ENCODE measurements at places on chromosomes 7 and 10. TPM values are rescaled to one million over a fixed set of nuclear protein-coding genes. Genes with fewer than 3 reads are reported as not detected.

DNA sequence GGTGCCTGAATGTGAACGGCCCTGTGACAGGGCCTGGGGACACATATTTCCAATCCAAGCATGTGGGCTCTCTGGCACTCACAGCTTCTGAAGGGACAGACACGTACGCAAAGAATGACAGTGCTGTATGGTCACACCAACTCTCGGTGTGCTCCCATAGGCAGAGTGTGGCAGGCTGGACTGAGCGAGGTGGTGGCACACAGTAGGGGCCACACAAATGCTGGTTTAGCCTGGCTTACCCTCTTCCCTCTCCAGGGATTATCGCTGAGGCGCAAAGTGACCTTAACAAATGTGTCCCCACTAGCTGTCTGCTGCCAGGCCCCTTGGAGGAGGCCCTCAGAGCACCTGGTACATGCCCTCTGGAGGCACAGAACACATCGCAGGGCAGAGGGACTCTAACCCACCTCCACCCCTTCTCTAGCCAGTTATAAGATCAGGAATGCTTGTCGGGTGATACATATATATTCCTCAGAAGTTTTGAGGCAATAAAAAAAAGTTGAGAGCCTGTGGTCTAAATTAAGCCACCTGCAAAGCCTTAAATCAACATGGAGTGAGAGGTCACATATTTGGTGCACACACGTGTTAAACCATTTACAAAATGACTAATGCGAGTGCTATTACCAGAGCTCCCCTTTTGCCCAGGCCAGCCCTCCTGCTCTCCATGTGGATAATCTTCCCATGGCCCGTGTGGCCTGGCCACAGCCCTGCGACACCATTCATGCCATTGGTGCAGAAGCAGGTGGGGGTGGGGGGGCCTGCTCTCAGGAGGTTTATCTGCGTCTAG, 262.8 kb upstream of the GRB10 start:
- no peaks in the 10 kb centered on the region for H3K36me3 ChIP-seq
- H3K4me1 ChIP-seq = no peaks in the 10 kb centered on the region
- H3K27ac ChIP-seq = no peak overlapping the region
- peaks cover 15% of the 10 kb centered on the region for H3K27me3 ChIP-seq

DNA sequence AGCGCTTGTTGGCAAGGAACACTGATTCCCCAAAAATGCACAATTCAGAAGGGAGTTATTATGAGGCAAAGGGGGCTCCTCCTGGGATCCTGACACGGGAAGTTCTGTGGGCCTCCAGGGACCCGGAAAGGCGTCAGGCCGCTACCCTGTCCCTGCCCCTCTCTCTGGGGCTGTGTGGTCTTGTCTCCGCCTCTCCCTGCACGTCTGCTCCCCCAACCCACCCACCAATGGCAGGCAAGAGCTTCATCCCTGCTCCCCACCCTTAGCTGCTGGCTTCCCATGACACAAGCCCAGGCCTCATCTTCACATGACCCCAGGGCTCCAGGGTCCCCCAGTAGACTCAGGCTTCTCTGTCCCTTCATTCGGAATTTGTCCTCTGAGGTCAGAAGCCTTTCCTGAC, 31.0 kb upstream of the ADRB1 start:
- H3K4me1 ChIP-seq = no peaks in the 10 kb centered on the region
- no peaks in the 10 kb centered on the region for H3K27me3 ChIP-seq
- no peaks in the 10 kb centered on the region for H3K36me3 ChIP-seq
- H3K4me3 ChIP-seq = no peak overlapping the region
- H3K27ac ChIP-seq = no peak overlapping the region

DNA sequence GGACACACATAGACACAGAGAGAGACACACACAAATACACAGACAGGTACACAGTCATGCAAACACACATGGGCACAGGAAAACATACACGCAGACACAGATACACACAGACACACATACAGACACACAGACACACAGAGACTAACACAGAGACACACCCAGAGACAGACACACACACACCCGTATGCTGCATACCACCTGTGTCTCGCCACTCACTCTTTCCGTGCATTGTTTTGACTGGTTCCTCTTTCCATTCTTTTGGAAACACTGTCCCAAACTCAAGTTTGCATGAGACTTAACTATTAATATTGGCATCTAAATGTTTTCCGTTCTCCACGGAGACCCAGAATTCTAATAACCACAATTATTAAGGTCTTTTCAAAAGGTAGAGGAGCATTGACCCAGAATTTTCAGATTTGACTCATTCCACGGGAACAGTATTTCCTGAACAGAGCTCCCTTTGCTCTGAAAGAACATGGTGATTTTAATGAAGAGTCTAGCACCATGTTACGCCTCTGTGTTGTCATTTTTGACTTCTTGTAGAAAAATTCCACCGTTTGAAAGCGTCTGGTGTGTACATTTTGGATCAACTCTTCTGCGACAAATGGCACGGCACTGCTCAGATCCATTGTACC, 141.2 kb upstream of the RNF32 start:
- H3K36me3 ChIP-seq = no peaks in the 10 kb centered on the region
- no peak overlapping the region for H3K27ac ChIP-seq
- no peaks in the 10 kb centered on the region for H3K27me3 ChIP-seq
- H3K4me1 ChIP-seq = no peaks in the 10 kb centered on the region

SLC25A28 gene
- 37.6 TPM for total RNA-seq

- H3K36me3 ChIP-seq = no peaks in the 10 kb centered on the region
- no peaks in the 10 kb centered on the region for H3K27me3 ChIP-seq
- no peak overlapping the region for H3K4me3 ChIP-seq
- no peaks in the 10 kb centered on the region for H3K4me1 ChIP-seq
- DNase-seq = no peak
These were observed 83.0 kb downstream of the TAF3 start for GRCh38 chr10:7901256-7901655.

NPFFR1 gene
- not detected for total RNA-seq

VWDE gene
- not detected for total RNA-seq

DNA sequence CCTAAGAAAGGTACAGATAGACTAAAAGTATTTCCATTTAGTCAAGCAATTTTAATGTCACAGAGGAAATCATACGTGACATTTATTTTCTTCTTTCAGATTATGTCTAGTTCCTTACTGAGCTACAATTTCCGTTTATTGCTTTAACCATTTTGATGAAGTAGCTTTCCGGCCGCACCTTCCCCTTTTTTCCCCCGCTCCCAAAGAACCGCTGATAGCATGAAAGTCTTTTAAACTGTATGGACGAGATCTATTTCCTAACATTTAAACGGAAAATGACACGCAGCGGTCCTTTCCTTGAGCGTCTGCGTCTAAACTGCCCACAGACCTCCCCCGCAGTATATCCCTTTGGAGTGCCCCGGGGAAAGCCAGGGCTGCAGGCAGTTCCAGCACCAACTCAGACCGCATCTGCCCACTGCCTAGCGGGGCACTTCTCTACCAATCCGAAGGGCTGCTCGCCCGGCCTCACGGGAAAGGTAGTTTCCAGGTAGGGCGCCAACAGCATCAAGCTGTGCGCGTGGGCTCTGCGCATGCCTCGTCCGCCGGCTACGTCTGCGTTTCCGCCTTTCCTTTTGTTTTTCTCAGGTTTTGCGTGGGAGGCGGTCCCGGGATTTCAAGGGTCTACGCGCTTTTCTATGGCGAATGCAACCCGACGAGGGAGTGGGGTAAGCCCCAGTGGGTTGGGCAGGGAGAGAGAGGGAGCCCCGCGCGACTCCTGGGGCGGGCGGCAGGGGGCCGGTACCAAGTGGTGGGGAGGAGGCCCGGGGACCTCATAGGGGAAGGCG, at the start of gene ZNF33A:
ZNF33A (plus strand) TSS at position 557 of the 785 bp plus-strand sequence. CDS start 1,667 bp downstream, outside the sequence.
- H3K27me3 ChIP-seq = no peaks in the 10 kb centered on the region
- peak within 1 kb of the TSS; percentile 82 for H3K4me3 ChIP-seq
- peak within 1 kb of the TSS; percentile 95 for H3K27ac ChIP-seq

- no peaks in the 10 kb centered on the region for H3K4me1 ChIP-seq
- no peak overlapping the region for H3K4me3 ChIP-seq
These were observed 114.5 kb upstream of the INHBA start for GRCh38 chr7:41817386-41817785.

DNA sequence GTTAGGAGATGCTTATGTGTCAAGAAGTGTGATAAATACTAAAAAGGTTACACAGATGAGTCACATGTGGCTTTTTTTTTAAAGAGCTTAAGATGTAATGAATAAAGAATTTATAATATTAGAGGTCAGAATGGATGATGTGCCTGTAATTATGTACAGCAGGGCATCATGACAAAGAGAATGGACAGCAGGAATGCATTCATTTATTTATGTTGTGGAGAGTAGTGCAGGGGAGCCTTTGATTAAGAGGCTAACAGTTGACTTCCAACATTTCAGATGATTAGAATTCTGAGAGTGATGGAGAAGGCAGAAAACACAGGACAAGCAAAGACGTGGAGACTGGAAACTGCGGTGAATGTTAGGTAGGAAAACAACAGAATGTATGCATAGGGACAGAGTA, 691.4 kb upstream of the POM121L12 start:
- H3K27ac ChIP-seq = no peak overlapping the region
- no peaks in the 10 kb centered on the region for H3K4me1 ChIP-seq
- no peaks in the 10 kb centered on the region for H3K27me3 ChIP-seq
- DNase-seq = no peak
- no peak overlapping the region for H3K4me3 ChIP-seq

GRCh38 chr10:127945341-127945758, 38.4 kb downstream of the PTPRE start:
- 0 out of 2 replicates have a peak, but pooled peaks cover 9% of the 10 kb centered on the region for H3K4me1 ChIP-seq
- no peaks in the 10 kb centered on the region for H3K27me3 ChIP-seq
- H3K27ac ChIP-seq = no peak overlapping the region
- peak; percentile 78 for DNase-seq

PIP gene
- total RNA-seq = not detected

DNA sequence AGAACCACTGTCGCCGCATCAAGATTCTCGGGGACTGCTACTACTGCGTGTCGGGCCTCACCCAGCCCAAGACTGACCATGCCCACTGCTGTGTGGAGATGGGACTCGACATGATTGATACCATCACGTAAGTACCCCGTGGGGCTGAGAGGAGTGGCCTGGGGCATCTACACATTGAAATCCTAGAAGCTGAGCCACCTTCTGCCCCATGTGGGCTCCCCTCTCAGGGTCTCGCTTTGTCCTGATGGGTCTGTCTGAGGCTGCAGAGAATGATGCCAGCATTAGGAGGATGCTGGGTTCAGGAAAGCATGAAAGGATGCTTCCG, 74.5 kb downstream of the ADCY1 start:
- DNase-seq = no peak
- no peaks in the 10 kb centered on the region for H3K4me1 ChIP-seq
- H3K36me3 ChIP-seq = no peaks in the 10 kb centered on the region
- H3K27me3 ChIP-seq = 0 out of 2 replicates have a peak, but pooled peaks cover 3% of the 10 kb centered on the region
- no peak overlapping the region for H3K27ac ChIP-seq

DNA sequence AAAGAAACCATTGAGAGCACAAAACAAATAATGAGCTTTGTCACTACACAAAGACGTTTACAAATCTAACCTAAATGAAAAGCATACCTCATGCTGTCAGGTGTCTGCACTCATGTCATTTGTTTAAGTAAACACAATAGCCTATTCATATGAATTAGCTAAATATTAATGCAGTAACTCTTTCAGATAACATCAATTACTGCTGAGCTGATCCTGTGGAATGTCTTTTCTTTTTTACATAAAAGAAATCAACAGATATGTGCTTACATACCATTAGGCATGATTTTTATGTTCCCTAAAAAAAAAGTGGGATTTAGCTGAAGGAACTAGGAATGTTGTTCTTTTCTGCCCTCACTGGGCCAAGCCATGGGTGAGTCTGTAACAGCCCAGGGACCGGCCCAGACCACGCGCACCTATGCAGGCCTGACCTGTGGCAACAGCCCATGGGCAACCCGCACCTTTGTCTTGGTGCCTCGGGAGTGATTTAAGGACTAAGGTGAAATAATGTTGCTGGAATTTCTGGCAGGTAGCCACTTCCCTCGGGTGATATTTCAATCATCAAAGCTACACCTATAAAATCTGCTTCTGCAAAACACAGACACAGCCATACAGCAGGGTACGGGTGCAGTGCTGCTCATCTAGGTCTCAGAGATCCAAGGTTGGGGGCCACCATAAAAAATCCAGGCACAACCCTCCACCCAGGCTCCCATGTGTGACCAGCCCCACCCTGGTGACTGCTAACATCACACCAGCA, 44.6 kb downstream of the FGFR2 start:
- no peaks in the 10 kb centered on the region for H3K27me3 ChIP-seq
- no peak overlapping the region for H3K27ac ChIP-seq
- no peak for DNase-seq

- H3K27ac ChIP-seq = no peak overlapping the region
- no peaks in the 10 kb centered on the region for H3K4me1 ChIP-seq
- H3K27me3 ChIP-seq = peaks cover 30% of the 10 kb centered on the region
- no peak overlapping the region for H3K4me3 ChIP-seq
- no peaks in the 10 kb centered on the region for H3K36me3 ChIP-seq
- no peak for DNase-seq
These were observed 261.0 kb upstream of the AOAH start for GRCh38 chr7:36985316-36985715.

GRCh38 chr10:57008189-57008588, 647.1 kb upstream of the ZWINT start:
- H3K27ac ChIP-seq = no peak overlapping the region
- H3K4me3 ChIP-seq = no peak overlapping the region
- no peaks in the 10 kb centered on the region for H3K4me1 ChIP-seq
- H3K36me3 ChIP-seq = no peaks in the 10 kb centered on the region

DNA sequence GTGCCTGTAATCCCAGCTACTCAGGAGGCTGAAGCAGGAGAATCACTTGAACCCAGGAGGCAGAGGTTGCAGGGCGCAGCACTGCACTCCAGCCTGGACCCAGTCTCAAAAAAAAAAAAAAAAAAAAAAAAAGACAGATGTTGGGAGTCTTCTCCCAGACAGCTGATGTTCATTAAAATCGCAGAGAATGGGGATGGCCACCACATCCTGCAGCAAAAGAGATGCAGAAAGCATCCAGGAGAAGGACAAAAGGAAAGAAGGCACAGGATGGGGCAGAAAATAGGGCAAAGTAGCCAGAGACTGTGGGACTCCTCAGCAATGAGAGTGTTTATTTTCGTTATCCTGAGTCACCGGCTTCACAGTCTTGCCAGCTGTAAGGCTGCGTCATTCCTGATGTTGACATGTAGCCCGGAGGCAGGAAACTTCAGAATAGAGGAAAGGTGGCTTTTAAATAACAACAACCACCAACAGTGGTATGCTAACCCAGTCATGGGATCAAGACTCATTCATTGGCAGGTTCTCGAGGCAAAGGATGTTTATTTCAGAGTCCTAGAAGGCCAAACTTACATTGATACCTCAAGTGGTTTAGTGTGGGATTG, 149.5 kb upstream of the SVIL start:
- peaks cover 17% of the 10 kb centered on the region for H3K4me1 ChIP-seq
- H3K4me3 ChIP-seq = no peak overlapping the region

ZFYVE27 gene
- 32.6 TPM for total RNA-seq

SLC26A5 gene
- total RNA-seq = not detected

SFXN2 gene
- total RNA-seq = 1.1 TPM

DNA sequence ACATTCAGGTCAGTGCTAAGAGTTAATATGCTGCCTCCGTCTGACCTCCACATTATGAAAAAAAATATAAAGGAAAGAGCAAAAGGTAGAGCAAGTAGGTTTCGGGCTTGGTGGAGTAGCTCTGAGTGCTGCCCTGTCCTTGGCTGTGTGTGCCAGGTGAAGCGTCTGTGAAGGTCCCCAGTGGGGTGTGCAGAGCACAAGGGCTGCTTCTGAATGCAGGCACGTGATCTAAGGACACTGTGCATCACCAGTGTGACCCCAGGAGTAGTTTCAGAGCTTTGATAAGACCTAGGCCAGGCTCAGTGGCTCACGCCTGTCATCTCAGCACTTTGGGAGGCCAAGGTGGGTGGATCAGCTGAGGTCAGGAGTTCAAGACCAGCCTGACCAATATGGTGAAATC, 36.0 kb downstream of the KLF6 start:
- H3K27ac ChIP-seq = no peak overlapping the region
- H3K4me1 ChIP-seq = peaks cover 15% of the 10 kb centered on the region
- no peaks in the 10 kb centered on the region for H3K27me3 ChIP-seq
